Esophagus squamous epithelium (tissue), 5 donors: ENCODE measurements at places on chromosomes 3 and 15.

- DNase-seq, result no peak
These were observed 106.3 kb downstream of the ZBTB20 start for GRCh38 chr3:115040673-115041286.

DNA sequence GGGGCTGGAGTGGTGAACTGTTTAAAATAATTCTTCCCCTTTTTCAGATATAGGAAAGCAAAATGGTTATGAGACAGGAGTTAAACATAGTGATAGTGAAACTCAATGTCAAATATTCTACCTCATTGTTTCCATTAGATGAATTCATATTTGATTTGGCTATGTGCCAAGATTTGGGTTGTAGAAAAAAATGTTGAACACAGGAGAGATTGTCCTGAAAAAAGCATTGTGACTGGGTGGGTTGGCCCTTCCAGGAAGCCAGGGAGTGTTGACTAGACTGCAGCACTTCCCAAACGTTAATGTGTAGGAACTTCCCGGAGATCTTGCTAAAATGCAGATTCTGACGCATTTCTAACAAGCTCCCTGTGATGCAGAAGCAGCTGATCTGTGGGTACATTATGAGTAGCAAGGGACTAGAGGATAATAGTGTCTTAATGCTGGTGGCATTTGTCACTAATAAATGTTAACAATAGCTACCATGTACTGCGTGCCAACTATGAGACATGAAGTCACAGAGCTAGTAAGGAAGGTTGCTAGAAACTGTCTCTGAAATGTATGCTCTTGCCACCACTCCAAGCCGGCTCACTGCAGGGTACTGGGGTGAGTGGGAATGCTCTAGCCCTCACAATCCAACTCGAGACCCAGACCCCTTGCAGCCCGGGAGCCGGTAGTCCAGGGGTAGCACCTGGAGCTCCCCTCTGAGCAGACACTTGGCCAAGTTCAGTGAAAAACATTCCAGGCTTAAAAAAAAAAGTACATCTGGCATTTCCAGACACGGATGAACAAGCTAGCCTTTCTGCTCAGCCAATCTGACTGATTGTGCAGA lies 120.6 kb downstream of the CD47 start:
- no peak for DNase-seq

DNA sequence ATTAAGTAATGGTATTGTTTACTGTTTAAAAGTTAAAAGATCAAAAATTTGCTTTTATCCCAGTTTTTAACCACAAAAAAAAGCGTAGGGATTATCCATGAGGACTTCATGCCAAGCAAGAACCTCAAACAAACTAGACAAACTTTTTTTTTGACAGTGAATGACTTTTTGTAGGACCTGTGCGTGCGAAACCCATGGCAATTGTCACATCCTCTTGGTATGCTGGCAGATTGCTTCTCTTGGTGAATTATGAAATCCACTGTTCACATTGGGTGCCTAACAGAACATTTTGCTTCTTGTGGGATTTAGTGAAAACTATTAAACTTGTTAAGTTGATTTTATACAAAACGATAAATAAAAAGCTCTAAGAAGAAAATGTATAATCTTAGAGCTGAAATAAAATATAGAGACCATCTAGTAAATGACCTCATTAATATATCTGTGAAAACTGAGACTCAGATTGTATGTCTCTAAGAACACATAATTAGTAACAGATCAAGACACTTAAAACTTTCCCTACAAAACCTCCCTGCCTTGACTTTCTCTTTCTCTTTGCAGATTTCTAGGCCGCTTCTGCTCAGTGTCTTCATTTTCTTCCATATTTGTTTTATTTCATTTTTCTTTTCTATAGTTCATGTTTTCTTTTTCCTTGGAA lies 87.3 kb upstream of the CGNL1 start:
- DNase-seq, result no peak

GRCh38 chr15:51750792-51751696 lies at the start of gene TMOD2:
TMOD2 (plus strand) TSS chr15:51751597; CDS start chr15:51766442, 14,845 bp downstream.
- DNase-seq, result no peak

GRCh38 chr15:82138306-82138705 lies 92.5 kb upstream of the MEX3B start:
- DNase-seq, result no peak

GRCh38 chr3:31182661-31183060 lies 288.2 kb upstream of the GADL1 start:
- no peak for DNase-seq

- DNase-seq, result no peak
These were observed 34.1 kb downstream of the KPNA4 start for GRCh38 chr3:160531311-160531710.
